Naive B cell (primary cell): ENCODE measurements at places on chromosomes 5 and 9. TPM values are rescaled to one million over a fixed set of nuclear protein-coding genes. Genes with fewer than 3 reads are reported as not detected.

DNA sequence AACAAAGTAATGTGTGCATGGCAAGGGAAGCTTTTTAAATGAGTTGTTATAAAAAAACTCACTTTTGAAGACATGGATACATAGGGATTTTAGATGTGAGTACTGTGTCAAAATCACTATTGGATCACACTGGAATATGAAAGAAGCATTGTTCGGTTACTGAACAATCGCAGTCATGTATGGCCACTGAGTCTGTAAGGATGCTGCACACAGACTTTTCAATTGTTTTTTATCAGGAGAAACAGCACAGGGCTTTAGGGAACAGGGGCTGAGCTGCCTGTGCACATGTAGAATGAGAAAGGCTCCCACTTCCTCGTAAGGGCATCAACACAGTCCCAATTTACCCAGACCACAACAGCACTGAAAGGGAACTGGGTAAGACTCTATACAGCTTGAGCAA lies 1333.9 kb upstream of the DMAC1 start:
- no peak for DNase-seq

GRCh38 chr5:133817456-133817855 lies 151.0 kb downstream of the C5orf15 start:
- DNase-seq, result no peak

GRCh38 chr5:13501176-13501575 lies 443.3 kb downstream of the DNAH5 start:
- no peak for DNase-seq

DNA sequence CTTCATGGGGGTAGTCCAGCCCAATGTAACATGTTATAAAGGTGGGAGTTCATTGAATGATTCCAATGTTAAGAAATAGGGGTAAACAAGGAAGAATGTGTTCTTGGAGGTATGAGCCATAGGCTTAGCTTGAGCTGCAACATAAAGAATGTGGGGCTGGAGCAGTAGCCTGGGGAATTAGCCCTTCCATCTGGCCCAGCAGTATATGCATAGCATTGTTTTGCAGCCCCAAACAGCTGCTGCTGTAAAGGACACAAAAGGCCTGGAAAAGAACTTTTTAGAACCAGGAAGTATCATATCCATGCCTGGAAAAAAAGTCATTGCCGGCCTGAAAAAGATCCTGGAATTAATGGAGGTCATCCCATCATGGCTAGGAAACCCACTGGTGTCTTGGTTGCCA lies 55.8 kb upstream of the SMARCA2 start:
- DNase-seq, result no peak

- DNase-seq, result no peak
Measured at GRCh38 chr9:132575005-132575609, 7.3 kb upstream of the BARHL1 start.

- no peak for DNase-seq
Measured at GRCh38 chr5:155094455-155094854, 80.9 kb downstream of the KIF4B start.

DNA sequence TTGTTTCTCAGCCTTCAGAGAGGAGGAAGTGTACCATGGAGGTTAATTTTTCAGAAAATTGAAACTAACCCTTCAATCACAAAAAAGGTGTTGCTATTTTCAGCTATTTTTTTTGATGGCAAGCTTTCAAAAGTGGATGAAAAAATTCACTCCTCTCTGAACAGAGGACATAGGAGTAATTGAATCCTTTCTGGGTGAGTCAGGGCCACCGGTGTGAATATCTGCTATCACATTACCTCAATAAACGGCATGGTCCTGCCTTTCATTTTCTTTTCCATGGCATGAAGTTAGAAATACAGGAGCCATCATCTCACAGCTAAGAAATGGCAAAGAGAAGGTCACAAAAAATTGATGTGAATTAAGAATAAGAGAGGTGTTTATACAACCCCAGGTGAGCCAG lies 90.2 kb upstream of the CCDC112 start:
- DNase-seq, result no peak

DNA sequence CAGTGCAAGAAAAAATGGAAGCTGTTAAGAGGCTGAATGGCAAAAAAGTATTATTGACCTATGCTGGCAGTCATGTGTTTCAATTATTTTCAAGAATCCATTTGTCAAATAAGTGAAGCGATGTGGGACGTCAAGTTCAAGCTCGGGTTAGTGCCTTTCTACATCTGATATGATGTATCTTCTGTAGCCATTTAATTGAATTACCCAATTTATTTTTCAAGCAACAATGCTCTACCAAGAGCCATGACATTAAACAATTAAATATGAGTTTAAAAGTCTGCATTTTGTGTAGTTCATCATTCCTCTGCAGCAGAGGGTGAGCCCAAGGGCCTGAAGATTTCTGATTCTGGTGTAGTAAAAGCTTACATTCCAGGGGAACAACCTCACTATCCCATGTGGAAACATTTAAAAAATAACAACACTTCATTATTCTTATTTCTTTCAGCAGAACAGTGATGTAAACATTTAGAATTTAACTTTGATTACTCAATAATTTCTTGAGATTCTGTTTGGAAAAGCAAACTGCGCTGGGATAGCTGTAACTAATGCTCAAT lies 619.7 kb upstream of the ARRDC3 start:
- DNase-seq, result no peak

GRCh38 chr5:154273028-154273617 lies 82.6 kb downstream of the GALNT10 start:
- no peak for DNase-seq

- DNase-seq, result no peak
Measured at GRCh38 chr5:1973391-1974013, 90.8 kb upstream of the IRX4 start.

DNA sequence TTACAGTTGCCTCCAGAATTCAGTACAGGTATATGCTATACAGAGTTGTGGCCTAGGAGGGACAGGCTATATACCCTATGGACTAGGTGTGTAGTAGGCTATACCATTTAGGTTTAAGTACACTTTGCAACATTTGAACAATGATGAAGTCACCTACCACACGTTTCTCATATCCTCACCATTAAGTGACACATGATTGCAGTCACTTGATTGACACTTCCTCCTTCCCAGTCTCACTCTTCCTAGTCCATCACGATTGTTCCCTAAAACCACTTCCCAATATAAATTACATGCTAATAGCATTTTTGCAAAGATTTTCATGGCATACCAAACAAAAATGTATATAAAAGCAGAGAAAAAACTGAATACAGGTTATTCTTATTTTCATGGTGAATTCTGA lies 312.2 kb downstream of the EPB41L4A start:
- DNase-seq, result no peak

DNA sequence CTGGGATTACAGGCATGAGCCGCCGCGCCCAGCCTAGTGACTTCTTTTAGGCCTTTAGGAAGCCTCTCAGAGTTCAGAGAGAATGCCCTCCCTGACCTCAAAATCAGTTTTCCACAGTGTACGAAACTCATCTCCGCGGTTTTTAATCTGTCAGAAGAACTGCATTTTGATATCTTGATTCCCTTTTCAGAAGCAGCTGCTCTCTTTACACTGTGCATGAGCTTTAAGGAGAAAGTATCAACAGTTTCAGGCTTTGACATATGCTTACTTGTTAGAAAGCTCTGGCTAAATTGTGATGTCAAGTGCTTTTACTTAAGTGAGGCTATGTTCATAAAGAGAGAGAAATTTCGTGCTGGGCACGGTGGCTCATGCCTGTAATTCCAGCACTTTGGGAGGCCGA lies 74.6 kb downstream of the USP20 start:
- no peak for DNase-seq

DNA sequence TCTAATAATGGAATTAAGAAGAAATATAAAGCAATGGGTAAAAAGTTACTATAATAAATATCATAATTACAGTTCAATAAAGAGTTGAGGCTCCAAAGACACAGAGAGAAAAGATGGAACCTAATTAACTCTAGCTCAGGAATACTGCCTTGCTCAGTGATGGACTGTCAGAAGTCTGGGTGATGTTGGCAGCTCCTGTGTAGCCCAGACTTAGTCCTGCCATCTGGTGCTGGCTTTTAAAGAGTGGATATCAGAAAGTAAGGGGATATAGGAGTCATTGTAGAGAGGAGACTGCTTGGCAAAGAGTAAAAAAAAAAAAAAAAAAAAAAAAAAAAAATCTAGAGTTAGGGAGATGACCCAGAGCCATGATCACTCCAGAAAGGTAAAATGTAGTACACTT lies 551.9 kb upstream of the DMAC1 start:
- no peak for DNase-seq

DNA sequence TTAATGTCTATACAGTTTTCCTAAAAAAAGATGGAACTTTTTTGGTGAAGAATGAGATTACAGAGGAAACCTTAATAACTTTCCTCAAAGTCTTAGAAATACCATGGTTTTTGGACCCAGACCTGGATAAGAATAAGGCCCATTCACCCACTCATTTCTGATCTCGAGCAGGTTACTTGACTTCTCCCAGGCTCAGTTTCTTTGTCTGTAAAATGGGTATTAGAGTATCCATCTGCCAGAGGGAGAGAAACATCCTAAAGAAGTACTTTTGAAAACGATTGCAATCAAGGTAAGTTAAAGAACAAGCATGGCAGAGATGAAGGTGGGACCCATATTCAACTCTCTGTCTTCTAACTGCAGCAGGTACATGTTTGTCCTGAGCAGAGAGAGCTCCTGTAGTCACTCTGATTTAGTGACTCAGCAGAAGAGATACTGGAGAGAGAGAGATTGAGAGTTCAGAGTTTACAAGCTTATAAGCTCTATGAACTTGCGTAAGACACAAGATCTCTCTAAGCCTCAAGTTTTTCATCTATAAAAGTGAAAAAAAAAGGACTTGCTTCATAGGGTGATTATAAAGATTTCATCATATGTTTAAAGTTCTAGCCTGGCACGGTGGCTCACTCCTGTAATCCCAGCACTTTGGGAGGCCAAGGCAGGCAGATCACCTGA lies 379.4 kb upstream of the SGCD start:
- no peak for DNase-seq

DNA sequence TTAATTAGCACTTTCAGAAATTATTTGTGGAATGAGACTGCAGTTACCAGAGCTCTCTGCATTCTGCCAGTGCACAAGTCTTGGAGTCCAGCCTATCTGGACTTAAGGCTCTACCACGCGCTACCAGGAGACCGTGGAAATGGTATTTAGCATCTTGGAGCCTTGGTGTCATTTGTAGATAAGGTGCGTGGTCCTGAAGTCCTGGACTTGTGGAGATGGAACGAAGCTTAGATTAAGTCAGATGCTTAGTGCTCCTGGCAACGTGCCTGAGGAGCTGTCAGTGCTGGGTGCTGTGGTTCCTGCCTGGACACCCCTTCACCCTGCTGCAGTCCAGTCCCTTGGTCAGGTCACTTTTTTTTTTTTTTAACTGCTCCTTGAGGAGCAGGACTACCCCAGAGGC lies 59.7 kb downstream of the RCL1 start:
- DNase-seq, result no peak

- DNase-seq, result no peak
Measured at GRCh38 chr5:68007451-68007850, 208.1 kb upstream of the PIK3R1 start.

DNA sequence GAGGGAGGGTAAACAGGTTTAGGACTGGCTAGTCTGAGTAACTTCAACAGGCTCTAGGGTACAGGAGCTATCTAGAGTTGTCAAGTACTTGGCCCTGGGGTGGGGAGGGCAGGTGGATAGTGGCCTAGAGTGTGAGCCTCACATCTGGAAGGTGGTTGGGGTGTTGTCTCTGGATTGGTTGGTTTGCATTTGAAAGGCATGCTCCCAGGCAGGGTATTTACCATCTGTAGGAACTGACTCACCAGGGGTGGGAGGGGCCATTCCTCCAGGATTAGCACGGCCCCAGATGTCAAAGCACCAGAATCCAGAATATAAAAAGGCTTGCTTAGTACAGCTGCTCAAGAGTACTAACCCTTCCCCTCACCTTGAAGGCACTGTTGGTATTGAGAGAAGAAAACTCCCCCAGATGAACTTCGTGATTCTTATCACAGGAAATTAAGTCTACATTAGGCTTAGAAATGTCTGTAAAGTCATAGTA lies 193.3 kb downstream of the NTRK2 start:
- DNase-seq, result no peak

GRCh38 chr9:86767373-86767772 lies 179.9 kb downstream of the GAS1 start:
- DNase-seq, result no peak

- peak; percentile 91 for DNase-seq
Measured at GRCh38 chr5:159100025-159100781, 487 bp upstream of the EBF1 start.

DNA sequence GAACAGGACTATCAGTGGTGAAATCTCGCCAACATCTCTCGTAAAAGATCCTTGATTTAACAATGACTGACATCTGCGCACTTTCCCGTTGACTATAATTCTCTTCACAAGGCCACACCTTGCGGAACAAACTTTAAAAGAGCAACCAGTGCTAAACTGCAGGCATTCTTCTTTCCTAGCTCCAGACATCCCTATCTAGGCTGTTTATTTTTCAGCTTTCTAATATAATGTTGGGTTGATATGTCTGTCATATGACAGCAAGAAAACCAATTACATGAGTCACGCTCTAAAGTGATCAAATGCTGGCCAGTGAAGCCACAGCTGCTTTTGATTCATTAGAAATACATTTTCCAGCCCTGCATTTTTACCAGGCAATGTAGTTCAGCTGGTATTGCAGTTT lies 162.5 kb downstream of the ELAVL2 start:
- DNase-seq, result no peak

- no peak for DNase-seq
Measured at GRCh38 chr5:180153099-180153498, 55.9 kb downstream of the RASGEF1C start.

DNA sequence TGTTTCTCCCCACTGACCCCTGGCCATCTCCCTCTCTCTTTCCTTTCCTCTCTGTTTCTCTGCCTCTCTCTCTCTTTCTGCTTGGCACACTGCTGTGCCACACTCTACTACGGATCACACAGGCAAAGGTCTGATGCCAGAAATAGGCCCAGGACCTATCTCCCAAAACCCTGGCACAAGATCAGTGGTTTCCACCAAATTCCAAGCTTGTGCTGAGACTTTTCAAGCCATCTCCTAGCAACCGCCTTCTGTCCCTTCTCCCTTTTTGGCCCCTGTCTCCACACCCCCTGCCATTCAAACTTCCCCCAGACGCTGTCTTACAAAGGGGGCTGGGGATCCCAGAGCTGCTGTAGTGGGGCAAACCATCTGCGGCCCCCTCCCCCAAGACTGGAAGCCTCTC lies 38.5 kb upstream of the RARS1 start:
- DNase-seq, result no peak

- no peak for DNase-seq
Measured at GRCh38 chr5:31215236-31215635, 21.8 kb downstream of the CDH6 start.

The RELL2 gene
- 3.8 TPM for polyA plus RNA-seq

The TNC gene
- polyA plus RNA-seq, result not detected

The SEMA5A gene
- polyA plus RNA-seq, result not detected

The MELK gene
- not detected for polyA plus RNA-seq

The TMC1 gene
- not detected for polyA plus RNA-seq

The C9 gene
- polyA plus RNA-seq, result not detected

The DMGDH gene
- not detected for polyA plus RNA-seq

The COL23A1 gene
- polyA plus RNA-seq, result not detected

The GARIN3 gene
- not detected for polyA plus RNA-seq

The SLC9A3 gene
- polyA plus RNA-seq, result 1.1 TPM

The POMT1 gene
- polyA plus RNA-seq, result 0.75 TPM

The PALM2AKAP2 gene
- not detected for polyA plus RNA-seq

The GLRA1 gene
- not detected for polyA plus RNA-seq

The FOXD4L3 gene
- not detected for polyA plus RNA-seq

The MED7 gene
- 20.2 TPM for polyA plus RNA-seq

The SLC25A2 gene
- polyA plus RNA-seq, result 0.20 TPM

The SLC34A3 gene
- not detected for polyA plus RNA-seq

The TSSK1B gene
- polyA plus RNA-seq, result not detected

The PRDM9 gene
- polyA plus RNA-seq, result not detected

The TIMD4 gene
- not detected for polyA plus RNA-seq
